Kidney (tissue), 22 donors: ENCODE measurements at places on chromosomes 5 and 9.
A peak's percentile ranks its signal among the peaks of the same experiment; 100 is the strongest.

DNA sequence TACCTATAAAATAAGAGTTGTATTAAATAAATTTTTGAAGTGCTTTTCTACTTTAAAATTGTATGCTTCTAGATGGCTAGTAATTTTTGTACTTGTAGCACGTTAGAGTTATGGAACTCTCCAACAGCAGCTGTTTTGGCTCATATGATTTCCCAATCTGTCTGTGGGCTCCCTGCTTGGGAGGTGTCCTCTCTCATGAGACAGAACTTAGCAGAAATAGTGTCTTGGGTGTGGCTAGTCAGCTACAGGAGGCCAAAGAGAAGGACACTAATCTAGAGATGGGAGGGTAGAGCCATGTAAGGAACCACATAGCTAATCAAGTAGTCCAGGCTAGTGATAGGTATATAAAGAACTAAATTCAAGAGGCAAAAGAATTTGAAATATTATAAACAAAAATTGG, 78.4 kb upstream of the DAB2 start:
- DNase-seq, result no peak

- no peak for DNase-seq
Measured at GRCh38 chr9:100011062-100011681, 87.6 kb downstream of the ERP44 start.

DNA sequence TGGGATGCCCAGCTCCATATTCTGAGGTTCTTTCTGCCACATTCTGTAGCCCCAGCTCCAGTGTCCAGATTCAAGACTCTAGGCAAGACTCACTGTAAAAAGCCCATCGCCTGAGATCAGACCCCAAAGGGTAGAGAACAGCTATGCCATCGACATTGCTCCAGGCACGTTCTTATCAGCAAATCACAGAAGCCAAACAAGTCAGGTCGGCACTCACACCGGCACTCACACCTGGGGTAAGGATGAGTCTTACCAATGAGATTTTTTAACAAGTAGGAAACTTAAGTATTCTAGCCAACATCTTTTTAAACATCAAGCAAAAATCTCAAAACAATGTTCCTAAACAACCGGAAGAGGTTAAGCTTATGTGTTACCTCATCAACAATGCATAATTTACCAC, 2.4 kb downstream of the CDKN2AIPNL start:
- DNase-seq, result no peak

GRCh38 chr9:14180093-14180959, 133.6 kb downstream of the NFIB start:
- DNase-seq, result no peak

DNA sequence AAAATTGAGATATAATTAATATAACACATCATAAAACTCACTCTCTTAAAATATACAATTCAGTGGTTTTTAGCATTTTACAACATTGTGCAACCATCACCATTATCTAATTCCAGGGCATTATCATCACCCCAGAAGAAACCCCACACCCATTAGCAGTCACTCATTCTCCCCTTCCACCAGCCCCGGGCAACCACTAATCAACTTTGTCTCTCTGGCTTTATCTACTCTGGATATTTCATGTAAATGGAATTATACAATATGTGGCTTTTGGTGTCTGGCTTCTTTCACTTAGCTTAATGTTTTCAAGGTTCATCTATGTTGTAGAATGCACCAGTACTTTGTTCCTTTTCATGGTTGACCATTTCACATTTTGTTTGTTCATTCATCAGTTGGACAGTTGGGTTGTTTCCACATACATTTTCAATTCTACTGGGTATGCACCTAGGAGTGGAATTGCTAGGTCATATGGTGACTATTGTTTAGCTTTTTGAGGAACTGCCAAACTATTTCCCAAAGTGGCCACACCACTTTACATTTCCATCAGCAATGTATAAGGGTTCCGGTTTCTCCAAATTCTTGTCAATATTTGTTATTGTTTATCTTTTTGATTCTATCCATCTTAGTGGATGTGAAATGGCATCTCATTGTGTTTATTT, 62.4 kb downstream of the MARCHF3 start:
- no peak for DNase-seq

GRCh38 chr9:14391620-14392019, 77.7 kb upstream of the NFIB start:
- no peak for DNase-seq

DNA sequence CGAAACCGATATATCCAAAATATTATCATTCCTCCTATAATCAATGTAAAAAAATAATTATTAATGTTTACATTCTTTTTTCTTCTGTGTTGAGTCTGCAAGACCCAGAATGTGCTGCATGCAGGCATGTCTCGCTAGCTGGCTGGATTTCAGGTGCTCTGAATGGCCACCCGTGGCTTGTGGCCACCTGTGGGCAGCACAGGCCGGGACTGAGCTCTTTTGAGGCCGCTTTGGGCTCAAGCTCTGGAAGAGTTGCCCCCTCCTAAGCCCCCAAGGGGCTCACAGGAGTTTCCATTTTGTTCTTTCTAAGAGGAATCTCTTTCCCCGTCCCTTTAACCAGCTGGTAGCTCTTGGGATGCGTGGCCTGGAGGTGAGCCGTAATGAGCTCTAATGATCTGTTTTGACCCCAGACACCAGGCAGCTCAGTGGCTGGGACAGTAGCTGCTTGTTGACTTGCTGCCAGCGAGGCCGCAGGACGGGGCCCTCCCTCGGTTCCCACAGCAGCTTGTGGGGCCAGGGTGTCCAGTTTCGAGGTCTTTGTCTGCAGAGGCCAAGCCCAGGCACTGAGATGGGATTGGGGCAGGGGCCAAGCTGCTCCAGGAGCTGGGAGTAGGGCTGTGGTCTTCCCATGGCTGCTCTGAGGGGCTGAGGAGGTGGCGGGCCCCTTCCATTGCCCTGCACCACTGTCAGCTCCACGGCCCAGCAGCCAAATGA, 20.8 kb downstream of the ASS1 start:
- no peak for DNase-seq

GRCh38 chr5:139677736-139678613, 29.8 kb downstream of the CXXC5 start:
- DNase-seq, result peak; percentile 88

DNA sequence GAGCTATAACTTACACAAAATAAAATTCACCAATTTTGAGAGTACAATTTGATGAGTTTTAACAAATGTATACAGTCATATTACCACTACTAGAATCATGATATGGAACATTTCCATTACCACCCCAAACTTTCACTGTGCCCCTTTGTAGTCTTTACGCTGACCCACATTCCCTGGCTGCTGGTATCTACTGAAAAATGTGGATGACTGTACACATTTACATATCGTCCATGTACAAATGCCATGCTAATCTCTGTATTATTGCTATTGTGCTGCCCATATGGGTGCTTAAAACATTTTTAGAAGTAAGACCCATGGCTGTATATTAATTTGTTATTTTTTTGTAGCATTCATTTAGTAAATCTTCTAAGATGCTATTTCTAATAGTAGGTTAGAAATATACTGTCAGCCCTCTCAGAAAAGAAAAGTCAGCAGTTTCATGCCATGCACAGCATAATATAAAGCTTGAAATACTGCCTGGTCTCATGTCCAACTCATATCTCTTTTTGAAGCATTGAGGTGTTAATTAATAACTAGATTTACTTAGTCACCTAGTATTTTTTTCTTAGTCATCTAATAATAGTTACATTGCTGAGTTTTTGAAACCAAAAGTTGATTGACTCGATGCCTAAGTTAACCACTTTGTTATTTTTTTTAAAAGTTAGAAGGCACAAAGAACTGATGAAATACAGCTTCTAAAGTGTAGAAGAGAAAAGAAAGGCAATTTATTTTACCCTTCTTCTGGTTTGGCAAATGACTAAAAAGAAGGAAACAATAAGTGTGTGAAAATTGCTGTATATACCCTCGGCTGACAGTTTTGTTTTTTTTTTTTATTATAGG, 188.3 kb upstream of the MEF2C start:
- DNase-seq, result no peak

- DNase-seq, result peak; percentile 83
Measured at GRCh38 chr5:132257131-132258101, at the start of gene PDLIM4. Gene PDLIM4, plus strand, starts transcription at chr5:132257696. Its CDS starts 39 bp downstream, at chr5:132257735.

DNA sequence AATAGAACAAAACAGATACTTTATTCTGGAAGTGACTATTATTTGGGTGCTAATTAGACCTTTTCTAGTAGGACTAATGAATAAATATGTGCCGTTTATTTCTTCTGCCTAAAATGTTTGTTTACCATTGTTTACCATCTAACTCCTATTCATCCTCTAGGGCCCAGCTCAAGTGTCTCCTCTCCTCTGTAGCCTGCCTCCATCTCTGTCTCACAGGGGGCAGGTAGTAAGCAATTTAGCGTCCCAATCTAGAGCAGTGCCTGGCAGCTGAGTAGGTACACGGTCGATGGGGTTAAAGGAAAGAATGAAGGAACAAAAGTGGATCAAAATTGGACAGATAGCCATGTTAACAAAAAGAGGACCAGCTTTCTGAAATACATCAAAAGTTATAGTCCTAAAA, 230.9 kb downstream of the SLF1 start:
- DNase-seq, result no peak

DNA sequence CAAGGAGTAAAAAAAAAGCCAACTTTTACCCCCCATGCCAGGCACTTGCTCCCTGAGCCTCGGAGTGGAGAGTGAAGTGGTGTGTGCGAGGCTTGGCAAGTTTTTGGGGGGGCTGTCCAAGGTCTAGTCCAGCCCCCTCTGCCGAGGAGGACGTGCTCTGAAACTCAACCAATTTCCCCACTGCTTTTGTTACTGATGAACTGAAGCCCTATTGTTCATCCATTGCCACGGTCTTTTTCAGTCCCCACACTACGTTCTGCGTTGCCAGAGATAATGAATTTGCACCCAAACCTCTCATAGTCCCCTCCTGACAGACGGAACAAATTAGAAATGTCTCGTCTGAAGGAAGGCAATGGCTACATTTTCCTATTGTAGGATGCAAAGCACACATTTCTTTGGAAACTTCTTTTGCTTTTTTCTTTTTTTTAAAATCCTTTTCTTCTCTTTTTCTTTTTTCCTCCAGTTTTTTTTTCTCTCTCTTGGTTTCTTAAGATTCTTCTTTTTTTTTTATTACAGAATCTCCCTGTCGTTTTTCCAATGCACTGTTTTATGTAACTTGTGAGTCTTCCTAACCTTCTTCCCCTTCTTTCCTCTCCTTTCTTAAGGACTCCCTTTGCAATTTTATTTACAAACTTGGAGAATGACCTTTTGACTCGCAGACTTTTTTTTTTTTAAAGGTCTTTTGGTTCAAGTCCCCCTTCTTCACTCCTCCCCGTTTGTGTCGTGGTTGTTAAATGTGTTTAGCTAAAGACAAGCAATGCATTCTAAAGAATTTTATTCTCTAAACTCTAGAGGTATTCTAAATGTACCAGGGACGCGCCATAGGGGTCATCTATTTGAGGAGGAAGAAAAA, 209.5 kb downstream of the MEF2C start:
- DNase-seq, result peak; percentile 53

DNA sequence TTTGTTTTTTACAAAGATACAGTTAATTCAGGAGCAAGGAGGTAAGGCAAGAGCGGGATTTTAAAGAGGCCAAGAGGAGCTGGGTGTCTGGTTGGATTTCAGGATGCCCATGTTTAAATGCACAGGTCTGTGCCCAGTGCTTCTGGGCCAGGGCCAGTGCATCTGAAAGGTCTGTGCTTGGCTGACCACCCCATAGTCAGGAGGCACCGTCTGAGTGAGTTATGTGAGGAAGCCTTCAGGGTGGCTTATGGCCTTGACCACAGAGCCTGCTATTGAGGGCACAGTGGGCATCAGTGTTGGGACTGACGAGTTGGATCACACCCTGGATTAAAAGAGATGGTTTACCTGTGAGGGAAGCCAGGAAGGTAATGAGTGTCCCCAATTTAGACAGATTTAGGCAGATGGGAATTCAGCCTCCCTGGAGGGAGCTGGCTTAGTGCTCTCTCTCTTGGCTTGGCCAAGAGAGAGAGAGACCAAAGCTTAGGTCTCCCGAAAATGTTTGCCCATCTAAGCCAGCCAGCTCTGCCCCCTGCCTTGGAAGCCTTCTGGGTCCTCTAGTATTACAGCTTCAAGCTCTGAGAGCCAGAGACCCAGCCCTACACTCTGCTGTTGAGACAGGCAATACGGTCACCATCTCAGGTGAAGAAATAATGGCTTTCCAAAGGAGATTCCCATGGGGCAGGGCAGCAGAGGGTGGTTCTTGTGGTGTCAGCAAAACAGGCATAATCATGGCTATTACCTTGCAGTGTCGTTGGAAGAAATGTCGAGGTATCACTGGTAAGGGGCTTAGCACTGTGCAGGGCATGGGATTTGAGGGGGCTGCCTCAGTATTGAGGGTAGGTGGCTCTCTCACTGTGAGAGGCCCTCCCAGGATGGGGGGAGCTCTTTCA, 68.6 kb downstream of the RGS3 start:
- no peak for DNase-seq

- no peak for DNase-seq
Measured at GRCh38 chr9:116929621-116930020, 242.5 kb downstream of the TRIM32 start.

DNA sequence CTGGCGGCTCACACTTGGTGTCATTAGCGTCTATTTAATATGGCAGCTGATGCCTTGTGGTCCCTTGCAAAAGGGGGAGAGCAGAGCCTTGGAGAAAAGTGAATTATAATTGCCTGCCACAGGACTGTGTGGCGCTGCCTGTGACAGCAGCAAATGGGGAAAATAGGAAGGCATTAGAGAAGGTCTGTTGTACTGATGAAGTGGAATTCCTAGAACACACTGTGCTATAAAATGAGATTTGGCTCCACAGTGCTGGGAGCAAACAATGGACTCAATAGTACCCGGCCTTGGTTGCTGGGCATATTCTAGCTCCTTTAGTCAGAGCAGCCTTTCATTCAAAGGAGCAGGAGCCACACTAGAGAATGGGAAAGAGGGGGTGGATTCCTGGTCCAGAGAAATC, 21.3 kb downstream of the SEMA6A start:
- DNase-seq, result no peak

DNA sequence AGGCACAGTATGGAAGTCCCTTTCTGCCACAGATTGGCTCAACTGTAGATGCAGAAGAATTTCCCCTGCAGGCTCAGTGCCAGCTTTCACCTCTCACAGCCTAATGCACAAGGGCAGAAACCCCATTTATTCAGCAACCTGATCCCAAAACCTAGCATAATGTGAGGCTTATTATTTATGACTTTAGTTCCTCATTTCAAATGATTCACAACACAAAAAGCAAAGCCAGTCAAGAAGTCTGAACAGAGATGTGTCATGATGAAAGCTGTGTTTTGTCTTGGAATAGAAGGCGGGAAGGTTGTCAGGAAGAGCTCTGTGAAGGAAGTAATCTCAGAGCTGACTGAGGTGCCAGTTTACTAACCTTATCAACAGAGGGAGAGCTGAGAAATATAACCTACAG, 369.7 kb downstream of the LRRC70 start:
- DNase-seq, result no peak

- no peak for DNase-seq
Measured at GRCh38 chr9:73135394-73135793, 16.3 kb upstream of the ANXA1 start.

DNA sequence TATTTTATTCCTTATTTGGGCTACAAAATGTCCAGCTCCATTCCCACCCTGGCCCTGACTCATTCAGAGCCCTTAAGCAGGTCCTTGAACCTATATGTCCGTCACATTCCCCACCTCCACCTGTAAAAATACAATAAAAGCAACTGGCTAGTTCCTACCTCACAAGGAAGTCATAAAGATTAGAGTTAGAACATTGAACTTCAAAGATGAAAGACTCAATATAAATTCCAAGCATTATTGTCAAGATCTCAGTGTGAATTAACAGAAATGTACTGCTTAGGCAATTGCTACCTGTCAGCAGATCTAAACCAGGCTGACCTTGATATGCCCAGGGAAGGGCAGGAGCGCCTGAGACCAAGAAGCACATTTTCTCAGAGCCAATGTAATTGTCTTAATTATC, 221.8 kb downstream of the ENC1 start:
- no peak for DNase-seq
